ENCODE measurements at places on chromosomes 7 and 10.

DNA sequence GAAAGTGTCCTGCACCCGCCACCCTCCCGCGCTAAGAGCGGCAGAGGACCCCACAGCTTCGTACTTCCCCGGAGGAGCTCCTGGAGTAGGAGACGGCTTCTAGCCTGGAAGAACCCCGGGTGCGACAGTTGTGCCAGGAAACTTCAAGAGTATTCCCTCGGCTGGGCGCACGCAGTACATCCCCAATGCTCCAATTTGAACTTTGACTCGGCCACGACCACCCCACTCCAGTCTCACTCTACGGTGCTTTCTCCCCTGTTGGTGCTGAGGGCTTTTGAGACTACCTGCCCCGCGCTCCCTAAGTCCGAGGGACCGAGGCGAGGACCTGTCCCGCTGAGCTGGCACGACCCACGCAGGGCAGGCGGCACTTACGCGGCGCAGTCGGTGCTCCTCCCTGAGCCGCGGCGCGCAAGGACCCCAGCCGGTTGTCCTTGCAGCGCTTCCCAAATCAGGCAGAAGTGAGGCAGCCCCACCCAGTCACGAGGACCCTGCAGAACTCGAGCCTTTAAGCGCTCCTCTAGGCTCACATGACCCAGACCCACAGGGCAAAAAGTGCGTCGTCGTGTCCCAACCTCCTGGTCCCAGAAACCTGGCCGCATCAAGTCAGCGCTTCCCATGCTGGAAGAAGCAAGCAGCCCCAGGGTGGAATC is at the start of gene CPVL:
Gene CPVL, minus strand, starts transcription at position 481 of the 650 bp plus-strand sequence. CDS start 25,476 bp downstream, outside the sequence.
- no peak for DNase-seq

- DNase-seq: no peak
Observed at GRCh38 chr10:129404091-129404490, 63.0 kb upstream of the MGMT start.

GRCh38 chr10:105872665-105873064 is 1231.6 kb downstream of the SORCS3 start:
- DNase-seq: no peak

DNA sequence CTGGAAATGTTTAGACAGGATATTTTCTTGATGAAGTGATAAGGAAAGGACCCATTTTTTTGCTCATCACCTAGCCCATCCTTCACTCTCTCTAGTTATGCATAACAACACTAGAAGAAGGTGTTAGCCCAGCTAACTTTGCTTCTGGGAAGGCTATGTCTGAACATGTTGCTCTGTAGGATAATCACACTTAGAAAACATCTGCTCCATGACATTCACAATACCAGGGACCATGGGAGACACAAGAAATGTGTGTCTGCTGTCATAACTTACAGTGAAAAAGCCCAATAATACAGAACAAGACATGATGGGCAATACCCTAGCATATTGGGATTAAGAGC is 13.9 kb upstream of the ZNF282 start:
- DNase-seq: no peak

- DNase-seq: peak; percentile 7
Observed at GRCh38 chr7:16989811-16990413, 108.1 kb upstream of the AGR3 start.

- DNase-seq: no peak
Observed at GRCh38 chr7:101990811-101991418, 173.5 kb downstream of the CUX1 start.

GRCh38 chr7:155669717-155670505 is 25.4 kb downstream of the RBM33 start:
- no peak for DNase-seq

DNA sequence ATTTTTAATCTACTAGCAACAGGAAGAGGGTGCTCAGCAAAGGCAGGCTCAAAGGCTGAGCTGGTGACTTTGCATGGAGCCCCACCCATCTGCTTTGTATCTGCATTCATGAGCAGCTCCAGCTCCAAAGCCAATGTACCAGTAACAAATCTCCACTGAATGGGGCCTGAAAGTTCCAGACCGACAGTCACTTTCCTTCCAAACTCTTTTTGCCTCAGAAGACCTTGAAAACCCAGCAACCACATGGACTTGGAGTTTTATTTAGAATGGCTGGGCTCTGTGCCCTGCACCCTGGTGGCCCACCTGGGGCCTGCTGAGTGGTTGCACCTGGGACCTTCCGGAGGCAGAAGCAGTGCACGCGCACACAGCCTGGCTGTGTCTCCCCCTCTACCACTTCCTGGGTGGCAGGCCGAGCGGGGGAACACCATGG is 195.0 kb upstream of the PLXNA4 start:
- no peak for DNase-seq

DNA sequence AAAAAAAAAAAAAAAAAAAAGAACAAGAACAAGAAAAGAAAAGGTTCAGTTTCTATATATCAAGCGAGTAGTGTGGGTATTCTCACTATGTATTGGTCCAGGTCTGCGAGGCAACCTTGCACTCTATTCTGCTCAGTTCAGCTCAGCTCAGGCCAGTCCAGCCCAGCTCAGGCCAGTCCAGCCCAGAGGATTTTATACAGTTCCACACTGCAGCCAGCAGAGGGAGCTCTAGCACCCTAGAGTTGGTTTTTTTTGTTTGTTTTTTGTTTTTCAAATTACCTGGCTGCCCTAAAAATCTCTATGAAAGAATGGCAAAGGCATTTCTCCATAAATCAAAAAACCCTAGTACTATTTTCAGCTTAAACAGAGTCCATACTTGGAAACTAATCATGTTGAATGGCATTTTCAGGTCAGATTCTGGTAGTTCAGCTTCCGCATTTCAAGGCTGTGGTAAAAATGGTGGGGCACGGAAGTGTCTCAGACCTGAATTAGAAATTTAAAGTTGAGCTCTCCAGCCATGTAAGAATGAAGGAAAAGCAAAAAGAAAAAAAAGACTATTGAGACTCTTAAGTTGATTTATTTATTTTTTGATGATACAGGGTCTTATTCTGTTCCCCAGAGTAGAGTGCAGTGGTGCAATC is 55.2 kb upstream of the GSDME start:
- DNase-seq: no peak

DNA sequence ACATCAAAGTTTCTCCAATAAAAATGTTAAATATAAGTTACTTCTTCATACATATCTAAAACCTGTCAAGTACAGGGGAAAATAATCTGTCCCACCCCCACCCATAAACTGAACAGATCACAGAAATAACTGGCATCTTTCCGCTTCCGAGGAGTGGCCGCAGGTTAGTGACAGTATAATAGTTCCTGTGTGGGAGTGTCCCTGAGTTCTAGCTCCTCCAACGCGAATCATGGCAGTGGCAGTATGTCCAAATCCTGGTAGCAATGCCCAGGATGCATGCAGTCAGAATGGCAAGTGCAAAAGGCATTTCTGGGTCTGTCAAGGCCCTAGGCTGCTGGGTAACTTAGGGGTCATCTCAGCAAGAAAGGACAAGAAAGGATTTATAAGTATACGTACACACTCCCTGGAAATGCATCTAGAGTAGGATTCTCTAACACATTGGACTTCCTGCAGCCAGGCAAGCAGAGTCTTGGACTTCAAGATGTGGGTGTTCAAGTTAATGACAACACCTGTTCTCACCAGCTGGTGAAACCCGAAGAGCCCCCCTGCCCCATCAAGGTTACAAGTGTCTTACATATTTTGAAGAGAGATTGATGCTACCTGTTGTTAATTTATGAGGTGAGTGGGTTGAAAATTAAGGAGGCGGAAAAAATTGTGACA is 94.4 kb upstream of the COL1A2 start:
- no peak for DNase-seq

DNA sequence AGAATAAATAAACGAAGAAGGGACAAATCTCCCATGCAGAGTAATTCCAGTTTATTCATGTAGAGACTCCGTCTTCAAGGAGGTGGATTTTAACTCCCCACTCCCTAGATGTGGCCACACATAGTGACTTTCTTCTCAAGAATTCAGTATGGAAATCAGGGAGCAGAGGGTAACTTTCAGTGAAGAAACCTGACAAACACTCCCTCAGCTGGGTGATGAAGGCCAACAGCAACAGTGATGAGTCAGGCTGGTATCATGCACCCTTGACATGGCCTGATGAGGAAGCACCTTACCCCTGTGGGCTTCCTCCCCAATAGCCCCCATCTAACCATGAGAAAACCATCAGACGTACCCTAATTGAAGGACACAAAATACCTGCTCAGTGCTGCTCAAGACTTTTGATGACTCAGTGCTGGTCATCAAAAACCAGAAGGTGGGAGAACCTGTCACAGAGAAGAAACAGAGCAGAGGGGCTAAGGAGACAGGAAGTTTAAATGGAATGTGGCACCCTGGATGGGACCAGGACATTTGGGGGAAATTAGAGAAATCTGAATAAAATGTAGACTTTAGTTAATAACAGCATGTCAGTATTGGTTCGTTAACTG is 50.6 kb downstream of the ADAMTS14 start:
- DNase-seq: no peak

DNA sequence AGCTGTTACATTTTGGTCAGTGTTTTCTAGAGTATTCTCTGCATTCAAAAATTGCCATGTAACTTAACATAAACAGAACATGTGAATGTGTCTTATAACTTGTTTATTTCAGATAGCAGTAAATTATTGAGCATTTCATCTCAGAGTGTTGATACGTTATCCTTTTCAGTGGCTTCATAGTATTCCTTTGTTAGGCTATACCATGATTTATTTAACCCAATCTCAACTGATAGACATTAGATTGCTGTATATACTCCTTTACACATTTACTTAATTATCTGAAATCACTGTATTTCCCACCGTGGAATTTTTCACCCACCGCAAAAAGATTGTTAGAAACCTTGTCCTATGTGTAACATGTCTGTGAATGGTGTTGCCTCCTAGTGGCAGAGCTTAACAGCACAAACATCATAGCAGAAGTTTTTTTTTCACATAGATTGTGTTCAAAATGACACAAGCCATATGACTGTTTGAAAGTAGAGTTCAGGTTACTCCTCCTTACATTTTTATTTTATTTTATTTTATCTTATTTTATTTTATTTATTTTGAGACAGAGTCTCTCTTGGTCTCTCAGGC is 21.4 kb downstream of the SLF2 start:
- DNase-seq: no peak

DNA sequence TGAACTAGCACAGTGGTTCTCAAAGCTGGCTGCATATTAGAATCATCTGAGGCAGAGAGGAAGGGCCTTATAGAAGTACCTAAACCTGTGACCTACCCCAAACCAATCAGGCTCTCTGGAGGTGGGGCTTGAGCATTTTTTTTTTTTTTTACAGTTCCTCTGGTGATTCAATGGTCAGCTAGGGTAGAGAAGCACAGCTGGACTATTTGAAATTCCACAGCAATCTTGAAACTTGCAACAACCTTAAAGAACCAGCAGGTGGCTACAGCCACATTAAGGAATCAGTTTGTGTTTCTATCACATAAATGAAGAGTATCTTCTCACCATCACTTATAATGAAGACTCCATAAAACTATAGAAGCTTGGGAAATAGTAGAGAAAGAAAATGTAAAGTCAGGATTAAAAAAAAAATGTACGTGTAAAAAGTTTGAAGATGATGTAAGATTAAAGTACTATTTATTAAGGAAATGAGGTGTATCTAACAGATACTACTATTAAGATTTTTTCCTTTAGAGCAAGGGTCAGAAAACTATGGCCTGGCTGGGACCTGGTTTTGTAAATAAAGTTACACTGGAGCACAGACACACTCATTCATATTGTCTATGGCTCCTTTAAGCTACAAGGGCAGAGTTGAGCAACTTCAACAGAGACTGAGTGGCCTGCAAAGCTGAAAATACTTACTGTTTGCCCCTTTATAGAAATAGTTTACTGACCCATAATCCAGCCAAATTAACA is 3.8 kb downstream of the RTKN2 start:
- DNase-seq: no peak

GRCh38 chr10:124509880-124510632 is 48.4 kb downstream of the LHPP start:
- no peak for DNase-seq

- DNase-seq: no peak
Observed at GRCh38 chr10:80203835-80204676, 1.3 kb downstream of the ANXA11 start.

- no peak for DNase-seq
Observed at GRCh38 chr10:14736600-14737081, 38.1 kb downstream of the FAM107B start.

DNA sequence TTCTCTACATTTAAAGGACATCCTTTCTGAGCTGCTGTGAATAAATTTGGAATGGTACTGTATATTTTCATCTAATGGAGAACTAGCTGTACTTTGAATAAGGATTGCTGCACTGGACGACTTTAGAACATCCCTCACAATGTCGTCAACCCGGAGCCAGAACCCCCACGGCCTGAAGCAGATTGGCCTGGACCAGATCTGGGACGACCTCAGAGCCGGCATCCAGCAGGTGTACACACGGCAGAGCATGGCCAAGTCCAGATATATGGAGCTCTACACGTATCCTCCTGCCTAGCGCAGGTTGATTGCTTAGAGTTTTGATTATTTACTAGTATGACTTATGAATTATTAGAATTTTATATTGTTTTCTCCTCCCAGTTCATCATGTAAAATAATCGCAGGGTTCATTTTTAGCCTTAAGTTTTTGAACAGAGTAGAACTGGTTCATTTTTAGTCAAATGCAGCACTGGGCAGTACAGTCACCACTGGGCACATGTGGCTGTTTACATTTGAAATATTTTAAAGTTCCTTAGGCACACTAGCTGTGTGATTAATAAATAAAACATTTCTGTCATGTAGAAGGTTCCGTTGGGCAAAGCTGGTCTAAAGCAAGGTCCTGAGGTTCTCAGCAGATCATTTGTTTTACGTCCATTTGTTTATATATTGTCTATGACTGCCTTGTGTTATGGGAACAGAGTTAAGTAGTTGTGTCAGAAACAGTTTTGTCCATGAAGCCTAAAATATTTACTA is 31.5 kb downstream of the CUL1 start:
- no peak for DNase-seq

- DNase-seq: no peak
Observed at GRCh38 chr10:639001-639750, 50.3 kb downstream of the DIP2C start.

DNA sequence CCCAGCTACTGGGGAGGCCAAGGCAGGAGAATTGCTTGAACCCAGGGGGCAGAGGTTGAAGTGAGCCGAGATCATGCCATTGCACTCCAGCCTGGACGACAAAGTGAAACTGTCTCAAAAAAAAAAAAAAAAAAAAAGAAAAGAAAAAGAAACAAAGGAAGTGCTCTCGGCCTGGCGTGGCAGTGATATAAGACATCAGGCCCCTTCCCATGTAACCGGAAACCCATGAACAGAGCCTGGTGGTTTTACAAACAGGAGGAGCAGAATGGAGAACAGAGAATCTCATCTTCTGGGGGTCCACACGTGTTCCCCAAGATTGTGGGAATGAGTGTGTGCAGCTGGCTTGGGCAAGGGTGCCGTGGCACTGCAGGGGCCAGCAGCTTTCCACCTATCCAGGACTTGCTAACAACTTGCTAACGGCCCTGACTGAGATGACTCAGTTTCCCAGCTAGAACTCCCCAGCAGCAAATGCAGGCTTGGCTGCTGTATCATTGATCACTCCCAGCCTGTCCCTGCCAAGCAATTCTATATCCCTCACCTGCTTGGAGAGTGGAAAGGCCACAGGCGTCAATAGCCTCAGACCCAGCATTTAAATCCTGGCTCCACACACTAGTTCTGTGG is 103.0 kb downstream of the COL26A1 start:
- no peak for DNase-seq

All from NCI-H1048 (cell line).